ENCODE measurements at places on chromosomes 12 and 14.

DNA sequence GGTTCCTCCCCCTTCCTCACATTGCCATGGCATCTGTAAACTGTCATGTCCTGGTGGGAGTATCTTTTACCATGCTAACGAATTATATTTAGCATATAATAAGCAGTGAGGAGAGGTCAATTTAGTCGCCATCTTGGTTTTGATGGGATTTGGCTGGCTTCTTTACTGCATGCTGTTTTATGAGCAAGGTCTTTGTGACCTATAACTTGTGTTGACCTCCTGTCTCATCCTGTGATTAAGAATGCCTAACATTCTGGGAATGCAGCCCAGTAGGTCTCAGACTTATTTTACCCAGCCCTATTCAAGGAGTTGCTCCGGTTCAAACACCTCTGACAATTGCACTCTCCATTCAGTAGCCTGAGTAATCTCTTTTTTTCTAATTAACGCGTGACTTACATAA is 2.1 kb upstream of the EIF4B start:
- H3K4me3 ChIP-seq = peak overlapping the region; percentile 99
- peaks cover 24% of the 10 kb centered on the region for H3K36me3 ChIP-seq
- peaks cover 35% of the 10 kb centered on the region for H3K4me1 ChIP-seq
- peak overlapping the region; percentile 57 for H3K27ac ChIP-seq
- H3K27me3 ChIP-seq = no peaks in the 10 kb centered on the region

- H3K36me3 ChIP-seq = no peaks in the 10 kb centered on the region
- no peaks in the 10 kb centered on the region for H3K27me3 ChIP-seq
- H3K27ac ChIP-seq = no peak overlapping the region
- no peak overlapping the region for H3K4me3 ChIP-seq
- H3K4me1 ChIP-seq = peaks cover 6% of the 10 kb centered on the region
Observed at GRCh38 chr12:28232211-28232928, 42.1 kb downstream of the CCDC91 start.

GRCh38 chr12:67394550-67394949 is 125.4 kb downstream of the CAND1 start:
- no peaks in the 10 kb centered on the region for H3K36me3 ChIP-seq
- no peaks in the 10 kb centered on the region for H3K4me1 ChIP-seq
- H3K27me3 ChIP-seq = no peaks in the 10 kb centered on the region

- DNase-seq = no peak
- peaks cover 10% of the 10 kb centered on the region for H3K36me3 ChIP-seq
- no peak overlapping the region for H3K27ac ChIP-seq
- H3K27me3 ChIP-seq = no peaks in the 10 kb centered on the region
Observed at GRCh38 chr12:76264611-76265012, 83.6 kb downstream of the BBS10 start.

DNA sequence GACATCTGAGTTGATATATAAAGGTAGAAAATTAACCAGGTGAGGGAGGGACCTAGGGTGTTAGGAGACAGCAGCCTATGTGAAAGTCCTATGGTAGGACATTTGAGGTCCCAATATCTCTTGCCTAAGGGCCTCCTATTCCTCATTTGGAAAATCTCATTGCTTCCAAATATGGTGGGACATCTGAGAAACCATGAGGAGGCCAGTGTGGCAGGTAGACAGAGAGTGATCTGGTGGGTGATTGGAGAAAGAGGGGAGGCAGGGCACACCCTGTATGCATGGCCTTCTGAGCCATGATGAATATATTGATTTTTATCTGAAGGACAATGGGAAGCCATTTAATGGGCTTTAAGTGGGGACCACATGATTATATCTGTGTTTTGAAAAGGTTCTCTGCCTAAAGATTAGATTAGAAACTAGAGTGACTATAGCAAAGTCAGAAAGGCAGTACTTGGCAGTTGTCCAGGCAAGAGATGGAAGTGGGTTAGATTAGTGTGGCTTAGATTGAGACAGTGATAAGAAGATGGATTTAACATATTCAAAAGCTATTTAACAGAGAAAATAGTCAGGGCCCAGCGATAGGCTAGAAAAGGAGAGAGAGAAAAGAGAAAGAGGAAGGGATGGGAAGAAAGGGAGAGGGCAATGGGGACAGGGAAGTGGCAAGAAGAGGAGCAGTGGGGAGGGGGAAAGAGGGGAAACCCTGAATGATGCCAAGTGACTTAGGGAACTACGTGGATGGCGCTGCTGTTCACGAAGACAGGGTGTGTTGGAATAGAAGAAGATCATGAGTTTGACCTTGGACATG is 237.2 kb upstream of the SRRM4 start:
- peaks cover 3% of the 10 kb centered on the region for H3K4me1 ChIP-seq
- H3K36me3 ChIP-seq = no peaks in the 10 kb centered on the region
- no peak for DNase-seq
- H3K27ac ChIP-seq = no peak overlapping the region

GRCh38 chr14:74389980-74390379 is 36.0 kb downstream of the SYNDIG1L start:
- H3K36me3 ChIP-seq = no peaks in the 10 kb centered on the region
- peaks cover 16% of the 10 kb centered on the region for H3K4me1 ChIP-seq

GRCh38 chr12:60501124-60501729 is 905.4 kb downstream of the SLC16A7 start:
- no peak overlapping the region for H3K4me3 ChIP-seq
- no peak for DNase-seq
- H3K27ac ChIP-seq = no peak overlapping the region
- no peaks in the 10 kb centered on the region for H3K36me3 ChIP-seq
- H3K27me3 ChIP-seq = no peaks in the 10 kb centered on the region

DNA sequence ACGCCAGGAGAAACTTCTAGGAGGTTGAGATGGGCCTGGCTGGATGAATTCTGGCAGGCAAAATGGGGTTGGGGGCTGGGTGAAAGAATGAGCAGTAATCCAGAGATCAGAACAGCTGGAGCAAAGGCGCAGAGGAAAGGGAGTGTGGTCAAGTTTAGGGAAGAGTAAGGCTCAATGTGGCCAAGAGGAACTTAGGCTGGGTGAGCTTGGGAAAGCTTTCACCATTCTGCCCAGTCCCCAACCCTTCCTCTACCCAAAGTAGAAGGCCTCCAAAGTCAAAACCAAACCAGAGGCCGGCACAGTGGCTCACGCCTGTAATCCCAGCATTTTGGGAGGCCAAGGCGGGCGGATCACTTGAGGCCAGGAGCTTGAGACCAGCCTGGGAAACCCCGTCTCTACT is 10.2 kb upstream of the RABGGTA start:
- no peak for DNase-seq
- H3K36me3 ChIP-seq = no peaks in the 10 kb centered on the region
- no peaks in the 10 kb centered on the region for H3K27me3 ChIP-seq
- H3K27ac ChIP-seq = no peak overlapping the region

DNA sequence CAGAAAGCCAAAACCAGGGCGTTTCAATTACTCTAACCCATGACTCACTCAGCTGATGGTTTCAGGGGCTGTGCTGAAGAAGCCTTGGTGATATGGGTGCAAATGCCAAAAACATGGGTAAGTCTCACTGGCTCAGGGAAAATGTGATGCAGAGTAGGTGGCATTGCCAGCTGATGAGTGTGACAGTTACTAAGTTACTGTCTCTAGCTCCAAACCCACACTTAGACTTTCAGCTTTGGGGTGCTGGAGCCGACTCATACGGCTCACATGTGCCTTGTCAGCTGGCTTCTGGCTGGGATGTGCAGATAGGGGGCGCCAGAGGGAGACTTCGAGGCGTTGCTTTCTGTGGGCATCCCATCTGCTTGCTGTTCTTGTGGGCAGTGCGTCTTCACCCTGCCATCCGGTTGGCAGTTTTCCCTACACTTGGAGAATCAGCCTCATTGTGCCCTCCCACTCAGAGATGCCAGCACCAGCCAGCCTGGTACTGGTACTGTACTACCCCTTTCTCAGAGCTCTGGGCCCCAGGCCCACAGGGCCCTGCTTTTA is 11.1 kb upstream of the KRT7 start:
- H3K4me3 ChIP-seq = no peak overlapping the region
- peaks cover 5% of the 10 kb centered on the region for H3K4me1 ChIP-seq
- DNase-seq = peak; percentile 93
- peaks cover 8% of the 10 kb centered on the region for H3K27me3 ChIP-seq
- H3K27ac ChIP-seq = no peak overlapping the region
- no peaks in the 10 kb centered on the region for H3K36me3 ChIP-seq

- peaks cover 14% of the 10 kb centered on the region for H3K36me3 ChIP-seq
- DNase-seq = no peak
- H3K27ac ChIP-seq = peak overlapping the region; percentile 61
Observed at GRCh38 chr12:69948851-69949250, 123.8 kb downstream of the MYRFL start.

GRCh38 chr12:44245932-44246331 is 410.1 kb downstream of the TMEM117 start:
- H3K4me1 ChIP-seq = no peaks in the 10 kb centered on the region
- no peak overlapping the region for H3K27ac ChIP-seq
- no peaks in the 10 kb centered on the region for H3K36me3 ChIP-seq
- DNase-seq = no peak

GRCh38 chr12:79644274-79645234 is 46.2 kb downstream of the PAWR start:
- H3K4me3 ChIP-seq = peak overlapping the region; percentile 24
- no peak for DNase-seq
- no peaks in the 10 kb centered on the region for H3K27me3 ChIP-seq
- peaks cover 65% of the 10 kb centered on the region for H3K4me1 ChIP-seq
- peak overlapping the region; percentile 77 for H3K27ac ChIP-seq

GRCh38 chr12:67681105-67681778 is 32.7 kb downstream of the DYRK2 start:
- H3K36me3 ChIP-seq = peaks cover 4% of the 10 kb centered on the region
- H3K27ac ChIP-seq = no peak overlapping the region
- H3K4me3 ChIP-seq = no peak overlapping the region
- peaks cover 14% of the 10 kb centered on the region for H3K4me1 ChIP-seq

DNA sequence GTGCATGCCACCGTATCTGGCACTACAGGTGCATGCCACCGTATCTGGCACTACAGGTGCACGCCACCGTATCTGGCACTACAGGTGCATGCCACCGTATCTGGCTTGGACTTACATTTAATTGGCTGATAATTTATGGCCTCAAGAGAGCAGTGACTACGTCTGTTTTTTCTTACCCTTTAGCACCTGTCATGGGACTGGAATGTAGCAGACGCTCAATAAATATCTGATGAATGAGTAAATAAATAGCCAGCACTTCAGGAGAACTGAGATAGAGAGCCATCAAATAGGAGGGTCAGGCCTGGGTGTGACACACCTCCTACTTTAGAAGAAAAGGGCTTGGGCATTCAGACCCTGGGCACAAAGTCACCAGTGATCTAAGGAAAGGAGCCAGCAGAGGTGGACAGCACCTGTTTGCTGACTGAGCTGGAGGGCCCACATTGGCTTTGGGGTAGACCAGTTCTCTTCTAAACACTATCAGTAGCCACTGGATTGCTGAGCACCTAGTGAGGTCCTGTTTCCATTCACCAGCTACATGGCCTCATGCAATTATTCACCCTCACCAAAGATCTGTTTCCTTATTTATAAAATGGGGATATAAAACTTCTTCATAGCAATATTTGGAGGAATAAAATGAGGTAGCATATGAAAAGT is 50.1 kb downstream of the RFX4 start:
- no peaks in the 10 kb centered on the region for H3K36me3 ChIP-seq
- H3K27ac ChIP-seq = no peak overlapping the region
- no peaks in the 10 kb centered on the region for H3K4me1 ChIP-seq

DNA sequence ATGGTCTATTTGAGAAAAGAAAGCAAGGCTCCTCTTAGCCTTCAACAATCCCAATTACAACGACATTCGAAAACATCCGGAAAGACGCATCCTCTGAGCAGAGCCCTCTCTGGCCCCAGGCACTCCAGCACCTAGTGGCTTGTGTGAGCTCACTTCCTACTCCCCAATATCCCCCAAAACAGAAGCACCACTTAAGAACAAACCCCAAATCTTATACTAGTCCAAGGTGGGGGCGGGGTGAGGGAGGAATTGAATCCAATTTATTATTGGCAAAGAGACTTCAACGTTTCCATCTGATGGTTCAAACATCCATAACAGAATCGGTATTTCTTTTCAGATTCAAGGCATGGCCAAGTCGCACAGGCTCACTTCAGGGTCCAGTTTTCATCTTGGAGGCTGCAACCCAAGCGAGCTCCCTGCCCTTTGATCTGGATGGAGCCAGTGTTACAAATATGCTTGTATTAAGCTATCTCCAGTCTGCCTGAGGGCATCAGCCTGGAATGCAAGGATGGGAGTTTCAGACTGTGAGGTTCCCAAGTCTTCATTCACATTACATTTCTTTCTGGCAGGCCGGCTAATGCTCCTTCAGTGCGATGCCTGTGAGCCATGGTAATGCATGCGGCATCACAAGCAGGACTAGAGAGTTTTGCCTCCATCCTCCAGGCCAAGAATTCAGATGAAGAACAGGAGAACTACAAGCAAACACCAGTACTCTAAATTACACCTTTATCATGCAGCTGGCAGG is 132.5 kb upstream of the FOXN3 start:
- no peaks in the 10 kb centered on the region for H3K27me3 ChIP-seq

DNA sequence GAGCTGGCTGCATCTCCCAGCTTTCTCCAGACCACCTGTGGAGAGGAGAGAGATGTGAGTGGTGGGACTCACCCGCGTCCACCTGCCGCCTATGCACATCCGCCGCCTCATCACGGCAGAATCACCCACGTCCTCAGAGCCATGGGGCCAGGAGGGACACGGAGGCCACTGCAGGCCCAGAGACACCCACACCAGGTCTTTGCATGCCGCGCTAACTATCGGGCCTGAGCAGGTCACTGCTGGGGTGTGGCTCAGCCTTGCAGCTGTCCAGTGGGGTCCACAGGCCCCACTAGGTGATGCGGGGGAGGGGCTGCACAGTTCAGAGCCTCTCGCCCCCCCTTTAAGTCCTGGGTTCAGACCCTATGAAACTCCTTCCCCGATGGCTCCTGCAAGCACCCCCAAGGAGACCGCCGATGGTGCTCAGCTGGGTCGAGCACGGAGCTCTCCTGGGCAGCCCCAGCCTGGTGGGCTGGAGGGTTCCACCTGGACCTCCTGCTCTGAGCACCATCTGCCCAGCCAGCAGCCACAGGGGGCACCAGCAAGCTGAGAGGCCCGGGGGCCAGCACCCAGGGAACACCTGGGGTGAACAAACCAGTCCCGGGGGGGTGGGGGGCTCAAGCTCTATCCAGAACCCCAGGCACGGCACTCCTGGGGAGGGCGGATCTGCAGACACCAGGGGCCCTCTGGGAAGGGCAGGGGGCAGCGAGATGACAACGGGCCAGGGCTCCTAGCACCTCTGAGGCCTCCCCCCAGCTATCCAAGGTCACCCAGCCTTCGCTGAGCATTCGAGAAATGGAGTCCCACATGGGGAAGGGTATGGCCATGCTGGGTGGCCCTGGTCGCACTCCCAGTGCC is 34.3 kb downstream of the CCNK start:
- DNase-seq = peak; percentile 3
- H3K27me3 ChIP-seq = no peaks in the 10 kb centered on the region
- no peaks in the 10 kb centered on the region for H3K36me3 ChIP-seq
- H3K27ac ChIP-seq = no peak overlapping the region
- peaks cover 6% of the 10 kb centered on the region for H3K4me1 ChIP-seq
- H3K4me3 ChIP-seq = no peak overlapping the region
